Stimulated activated CD8-positive, alpha-beta memory T cell treated with anti-CD3 and anti-CD28 coated beads, Interleukin-7, amount 100 ng/mL, for 1 hour (primary cell): ENCODE measurements at places on chromosomes 5 and 9.

DNA sequence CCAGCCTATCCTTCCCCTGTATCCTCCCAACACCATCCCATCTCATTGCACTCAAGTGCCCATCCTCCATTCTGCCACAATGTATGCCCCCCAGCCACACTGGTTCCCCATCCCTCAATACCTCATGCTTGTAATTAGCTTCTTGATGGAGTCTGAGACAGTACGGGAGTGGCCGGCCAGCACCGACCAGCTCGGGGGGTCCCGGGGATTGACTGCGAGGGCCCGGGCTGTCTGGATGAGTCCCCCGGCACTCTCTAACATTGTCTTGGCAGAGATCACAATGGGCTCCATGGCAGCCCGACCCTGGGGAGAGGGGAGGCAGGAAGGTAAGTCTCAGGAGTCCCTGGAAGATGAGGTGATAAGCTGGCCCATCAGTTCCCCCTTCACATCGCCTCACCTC, 17.2 kb upstream of the TPM2 start:
- DNase-seq, result no peak

- DNase-seq, result no peak
Measured at GRCh38 chr9:38417003-38417945, 7.0 kb downstream of the IGFBPL1 start.

GRCh38 chr5:135828782-135829127, 5.7 kb upstream of the SLC25A48 start:
- no peak for DNase-seq

GRCh38 chr9:38017149-38017884, 51.7 kb downstream of the SHB start:
- DNase-seq, result no peak

DNA sequence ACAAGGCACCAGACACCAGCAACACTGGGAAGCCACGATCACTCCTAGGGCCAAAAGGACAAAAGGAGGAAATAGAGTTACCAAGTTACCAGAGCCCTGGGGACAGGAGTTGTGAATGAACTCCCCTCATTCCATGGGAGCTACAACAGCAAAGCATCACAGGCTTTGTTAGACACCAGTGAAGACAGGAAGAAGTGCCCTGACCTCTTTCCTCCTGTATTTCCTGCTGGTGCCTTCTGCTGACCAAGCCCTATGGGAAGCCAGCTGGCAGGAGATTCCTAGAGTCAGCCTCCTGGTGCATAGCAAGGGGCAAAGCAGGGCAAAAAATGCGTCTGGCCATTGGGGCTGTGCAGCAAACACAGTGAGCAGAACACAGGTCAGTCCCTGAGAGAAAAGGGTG, 374.7 kb downstream of the ZSWIM6 start:
- DNase-seq, result no peak

DNA sequence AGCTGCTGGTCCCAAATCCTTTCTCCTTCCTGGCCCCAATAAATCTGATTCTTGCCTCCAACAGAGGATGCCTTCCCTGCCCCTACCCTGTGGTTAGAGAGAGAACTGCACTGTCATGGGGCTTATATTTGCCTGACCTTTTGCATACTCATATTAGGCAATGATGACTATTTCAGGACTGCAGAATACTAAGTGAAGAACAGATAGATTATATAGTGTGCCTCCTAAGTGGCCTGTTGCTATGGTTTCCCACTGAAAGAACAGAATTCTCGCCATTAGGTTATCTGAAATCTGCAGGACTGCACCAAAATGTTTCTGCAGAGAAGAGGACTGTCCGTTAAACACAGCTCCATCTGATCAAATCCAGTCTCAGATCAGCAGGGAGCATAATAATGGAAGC, 87.3 kb upstream of the CCNG1 start:
- DNase-seq, result no peak

- no peak for DNase-seq
Measured at GRCh38 chr5:132462856-132463745, 27.5 kb downstream of the IRF1 start.

GRCh38 chr9:134165357-134166315, 1.3 kb upstream of the RNU6ATAC start:
- no peak for DNase-seq

GRCh38 chr5:83721953-83722901, 1.6 kb upstream of the HAPLN1 start:
- DNase-seq, result no peak

GRCh38 chr5:82561797-82562196, 283.6 kb upstream of the RPS23 start:
- no peak for DNase-seq

GRCh38 chr5:144315026-144315425, 144.4 kb downstream of the KCTD16 start:
- DNase-seq, result no peak

DNA sequence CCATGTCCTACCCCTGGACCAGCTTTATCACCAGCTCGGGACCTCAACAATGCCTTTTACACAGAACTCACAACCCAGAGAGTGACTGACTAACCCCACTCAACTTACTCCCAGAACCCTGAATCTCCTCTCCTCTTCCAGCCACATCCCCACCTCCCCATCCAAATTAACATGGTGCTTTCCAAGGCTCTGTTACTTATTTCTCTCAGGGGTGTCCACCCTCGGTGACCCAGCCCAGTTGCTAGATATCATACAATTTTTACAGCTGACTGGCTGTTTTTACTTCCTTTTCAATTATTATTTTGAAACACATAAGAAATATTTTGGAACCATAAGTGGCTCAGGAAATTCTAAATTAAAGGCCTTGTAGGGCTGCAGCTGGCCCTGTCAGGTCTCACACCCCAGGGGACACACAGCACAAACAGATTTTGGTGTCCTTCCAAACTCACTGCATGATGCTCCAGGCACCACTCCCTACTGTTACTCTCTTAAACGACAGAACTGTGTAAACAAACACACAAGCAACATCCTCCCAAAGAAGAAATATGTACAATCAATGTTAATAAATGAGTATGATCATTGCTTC, 180.6 kb downstream of the ADAMTS12 start:
- no peak for DNase-seq

GRCh38 chr9:33158843-33159776, 8.0 kb downstream of the B4GALT1 start:
- DNase-seq, result no peak

GRCh38 chr5:55701462-55702103, 10.5 kb downstream of the SLC38A9 start:
- no peak for DNase-seq

DNA sequence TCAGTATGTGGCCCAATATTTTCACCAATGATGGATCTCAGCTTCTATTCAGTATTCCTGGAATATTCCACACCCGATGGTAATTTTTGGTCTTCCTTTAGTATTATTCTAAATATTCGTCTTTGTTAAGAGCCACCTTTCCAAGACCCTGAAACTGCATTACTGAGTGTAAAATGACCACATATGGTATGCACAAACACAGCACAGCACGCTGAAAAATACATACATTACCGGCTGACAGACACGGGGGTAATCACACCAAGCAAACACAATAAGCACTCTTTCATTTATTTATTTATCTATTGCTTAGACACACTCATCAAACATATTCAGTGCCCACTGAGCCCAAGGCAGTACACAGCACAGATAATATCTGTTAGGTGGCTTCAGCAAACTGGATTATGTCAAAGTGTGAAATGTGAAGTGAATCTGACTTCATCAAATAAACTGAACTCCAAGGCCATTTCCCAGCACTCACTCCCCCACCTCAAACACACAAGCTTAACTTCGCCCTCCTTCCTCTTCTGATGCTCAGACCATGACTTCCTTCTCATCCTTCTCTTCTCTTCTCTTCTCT, 1637.8 kb upstream of the C9orf72 start:
- DNase-seq, result no peak

- no peak for DNase-seq
Measured at GRCh38 chr5:123819833-123820232, 307.9 kb downstream of the CSNK1G3 start.

GRCh38 chr5:52693280-52693679, 94.4 kb upstream of the ITGA1 start:
- no peak for DNase-seq

DNA sequence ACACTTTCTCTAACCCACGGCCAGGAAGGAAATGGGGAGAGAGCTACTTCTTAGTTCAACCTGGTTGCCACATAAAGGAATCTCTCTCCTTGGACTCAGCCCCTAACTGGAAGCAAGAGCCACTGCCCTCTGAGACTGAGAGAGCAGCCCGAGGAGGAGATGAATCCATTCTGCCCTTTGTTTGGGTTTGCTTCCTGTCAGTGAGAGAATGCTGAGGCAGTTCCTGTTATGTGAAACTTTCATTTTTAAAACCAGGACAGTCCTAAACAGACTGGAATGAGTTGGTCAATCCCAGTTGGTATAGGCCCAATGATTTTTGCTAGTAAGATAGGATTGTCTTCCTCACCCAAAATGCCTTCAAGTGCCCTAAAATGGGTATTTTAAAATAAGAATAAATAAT, 205.1 kb downstream of the NTRK2 start:
- DNase-seq, result no peak

- no peak for DNase-seq
Measured at GRCh38 chr5:56681346-56681745, 134.0 kb upstream of the MAP3K1 start.

GRCh38 chr9:113536483-113537228, 73.1 kb downstream of the RGS3 start:
- no peak for DNase-seq

GRCh38 chr5:172707285-172708182, 63.5 kb downstream of the DUSP1 start:
- no peak for DNase-seq

DNA sequence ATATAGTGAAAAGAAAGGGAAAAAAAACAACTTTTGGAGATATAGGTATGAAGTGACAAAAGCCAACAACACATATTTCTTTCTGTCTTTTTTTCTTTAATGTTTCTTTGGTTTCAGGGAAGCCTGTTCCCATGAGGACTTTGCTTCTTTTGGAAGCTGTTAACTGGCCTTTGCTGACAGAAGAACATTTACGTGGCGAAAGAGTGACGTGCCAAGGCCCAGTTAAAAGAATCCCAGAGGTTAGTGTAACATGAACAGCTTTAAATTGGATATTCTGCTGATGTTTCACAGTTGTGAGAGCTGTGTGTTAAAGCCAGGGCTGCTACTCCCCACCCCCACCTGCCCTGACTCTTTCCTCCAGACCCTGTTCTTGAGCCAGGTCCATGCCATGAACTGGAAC, 275.9 kb downstream of the CRB2 start:
- no peak for DNase-seq

DNA sequence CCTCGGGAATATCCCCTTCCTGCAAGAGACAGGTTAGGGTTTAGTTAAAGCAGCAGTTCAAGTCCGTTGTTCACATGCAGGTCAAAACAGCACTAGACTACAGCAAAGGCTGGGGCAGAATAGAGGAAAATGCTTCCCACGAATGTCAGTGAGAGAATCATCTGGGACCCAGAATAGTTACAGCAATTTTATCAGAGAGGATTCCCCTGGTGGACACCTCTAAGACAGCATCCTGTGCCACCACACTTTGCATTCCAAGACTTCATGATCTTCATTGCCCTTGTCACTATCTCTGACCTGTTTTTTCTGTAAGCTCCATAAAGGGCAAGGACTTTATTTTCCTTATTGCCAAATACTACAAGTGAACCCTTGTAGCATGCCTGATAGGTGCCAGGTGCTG, 12.9 kb downstream of the GRXCR2 start:
- no peak for DNase-seq

DNA sequence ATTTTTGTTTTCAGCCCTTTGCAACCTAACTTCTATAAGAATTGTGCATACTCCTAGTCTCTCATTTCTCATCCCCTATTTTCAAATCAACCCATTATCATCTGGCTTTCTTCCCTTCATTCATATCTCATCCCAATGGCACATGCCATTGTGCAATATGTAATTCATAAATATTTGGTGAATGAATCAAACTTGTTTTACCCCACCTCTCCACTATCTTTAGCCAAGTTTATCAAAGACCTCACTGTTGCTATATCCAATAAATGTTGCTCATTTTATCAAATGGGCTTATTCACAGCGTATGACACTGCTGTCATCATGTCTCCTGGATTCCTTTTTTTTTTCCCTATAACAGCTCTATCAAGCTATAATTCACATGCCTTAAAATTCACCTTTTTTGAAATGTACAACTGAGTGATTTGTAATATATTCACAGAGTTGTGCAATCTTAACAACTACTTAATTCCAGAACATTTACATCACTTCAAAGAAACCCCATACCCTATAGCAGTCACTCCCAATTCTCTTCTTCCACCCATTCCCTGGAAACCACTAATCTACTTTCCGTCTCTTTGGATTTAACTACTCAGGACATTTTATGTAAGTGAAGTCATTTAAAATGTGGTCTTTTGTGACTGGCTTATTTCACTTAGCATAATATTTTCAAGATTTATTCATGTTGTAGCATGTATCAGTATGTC, 214.4 kb upstream of the PAPPA start:
- no peak for DNase-seq

DNA sequence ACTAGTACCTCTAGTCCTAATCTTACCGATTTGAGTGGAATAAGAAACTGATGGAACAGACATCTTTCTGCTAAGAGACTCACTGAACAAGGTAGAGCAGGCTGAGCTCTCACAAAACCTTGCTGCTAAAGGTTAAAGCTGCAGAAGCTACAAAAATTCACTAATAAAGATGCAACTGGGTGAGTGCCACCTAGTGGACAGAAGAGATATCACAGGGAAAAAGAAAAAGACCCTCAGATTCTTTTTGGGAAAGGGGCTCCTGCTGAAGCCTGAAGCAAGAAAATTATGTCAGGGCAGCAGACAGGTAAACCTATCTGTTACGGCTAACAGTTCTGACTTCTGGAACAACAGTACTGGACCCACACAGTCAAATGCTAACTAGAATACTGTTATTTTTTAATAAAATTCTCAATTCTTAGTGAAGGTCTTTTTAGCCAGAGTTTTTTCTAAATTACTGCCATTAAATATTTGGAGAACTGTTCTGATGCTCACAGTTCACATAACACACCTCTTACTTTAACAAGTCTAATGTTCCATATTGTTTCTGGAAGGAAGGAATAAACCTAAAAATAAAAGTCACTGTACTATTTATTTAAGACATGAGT, 51.2 kb downstream of the DIAPH1 start:
- DNase-seq, result no peak

GRCh38 chr5:126998201-126998631, 32.1 kb downstream of the MARCHF3 start:
- DNase-seq, result no peak

DNA sequence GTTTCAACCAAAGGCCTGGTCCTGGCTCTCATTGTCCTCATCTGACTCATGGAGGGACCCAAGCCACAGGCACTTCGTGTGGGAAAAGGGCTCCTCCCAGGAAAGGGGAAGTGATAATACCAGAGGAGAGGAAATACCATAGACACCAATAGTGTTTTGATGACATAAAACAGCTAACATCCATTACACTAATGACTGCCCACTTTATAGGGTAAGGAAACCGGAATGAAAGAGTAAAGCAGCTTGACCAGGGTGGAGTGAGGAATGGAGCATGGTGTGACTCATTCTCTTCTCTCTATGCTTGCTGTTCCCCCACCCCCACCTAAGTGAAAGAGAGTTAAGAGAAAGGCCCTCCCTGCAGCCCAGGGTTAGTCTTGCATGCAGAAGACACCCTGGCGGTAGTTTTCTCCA, 67.4 kb upstream of the HRH2 start:
- no peak for DNase-seq

- DNase-seq, result no peak
Measured at GRCh38 chr5:56993241-56993640, 41.3 kb upstream of the MIER3 start.

GRCh38 chr5:2674456-2674855, 77.0 kb downstream of the IRX2 start:
- DNase-seq, result no peak

GRCh38 chr5:14557791-14558415, 23.7 kb upstream of the OTULINL start:
- DNase-seq, result no peak
